ENCODE measurements at places on chromosomes 6 and 20.

DNA sequence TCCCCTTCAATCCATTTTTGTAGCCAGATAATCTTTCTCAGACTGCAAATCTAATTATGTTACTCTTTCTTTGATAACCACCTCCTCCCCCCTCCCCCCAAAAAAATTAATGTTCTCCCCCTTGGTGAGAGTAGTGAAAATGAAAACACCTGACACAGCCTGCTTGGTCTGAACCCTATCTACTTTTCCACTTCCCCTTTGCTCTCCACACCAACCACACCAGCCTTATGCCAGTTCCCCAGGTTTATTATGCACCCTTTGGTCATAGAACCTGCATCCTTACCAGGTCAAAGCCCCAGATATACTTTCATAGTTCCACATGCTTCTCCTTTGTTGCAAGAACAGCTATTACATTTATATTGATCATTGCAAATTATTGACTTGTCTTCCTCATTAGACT lies 19.4 kb downstream of the PFDN4 start:
- no peak for DNase-seq

DNA sequence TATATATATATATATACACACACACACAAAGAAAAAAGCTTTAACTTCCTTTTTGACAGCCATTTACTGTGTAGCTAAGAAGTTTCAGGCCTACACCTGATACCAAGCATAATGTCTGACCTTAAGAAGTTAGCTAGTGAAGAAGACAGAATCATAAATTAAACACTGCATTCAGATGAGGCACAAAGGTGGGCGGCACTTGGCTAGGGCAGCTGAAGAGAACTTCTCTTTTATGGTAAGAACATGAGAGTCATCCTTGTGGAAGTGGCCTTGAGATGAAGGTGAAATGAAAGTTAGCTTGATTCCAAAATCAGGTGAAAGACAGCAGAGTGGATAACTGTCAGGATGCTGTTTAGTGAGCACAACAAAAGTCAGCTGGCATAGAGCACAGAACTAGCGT lies 46.5 kb downstream of the HTR1B start:
- no peak for DNase-seq

- no peak for DNase-seq
Measured at GRCh38 chr6:137749696-137750211, 117.3 kb upstream of the TNFAIP3 start.

GRCh38 chr6:109693111-109693510 lies 2.0 kb downstream of the FIG4 start:
- no peak for DNase-seq

DNA sequence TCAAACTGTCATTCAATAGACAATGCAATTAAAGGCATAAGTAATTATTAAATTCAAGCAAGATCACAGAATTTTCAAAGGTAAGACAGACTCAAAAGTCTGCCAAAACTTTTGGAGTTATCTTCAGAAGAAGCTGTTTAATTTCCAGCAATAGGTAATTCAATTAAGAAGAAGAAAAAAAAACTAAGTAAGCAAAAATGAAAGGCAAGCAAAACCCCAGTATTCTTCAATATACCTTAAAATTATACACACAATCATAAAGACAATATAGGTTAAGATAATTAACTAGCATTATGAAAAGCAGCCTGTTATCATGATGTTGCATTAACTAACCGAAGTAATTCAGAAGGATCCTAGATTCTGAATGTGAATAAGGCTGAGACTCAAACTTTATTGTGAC lies 3.5 kb downstream of the LATS1 start:
- DNase-seq = no peak

GRCh38 chr6:168698923-168699322 lies 257.9 kb downstream of the SMOC2 start:
- no peak for DNase-seq

GRCh38 chr6:81465859-81466258 lies 286.6 kb downstream of the TENT5A start:
- DNase-seq = no peak

DNA sequence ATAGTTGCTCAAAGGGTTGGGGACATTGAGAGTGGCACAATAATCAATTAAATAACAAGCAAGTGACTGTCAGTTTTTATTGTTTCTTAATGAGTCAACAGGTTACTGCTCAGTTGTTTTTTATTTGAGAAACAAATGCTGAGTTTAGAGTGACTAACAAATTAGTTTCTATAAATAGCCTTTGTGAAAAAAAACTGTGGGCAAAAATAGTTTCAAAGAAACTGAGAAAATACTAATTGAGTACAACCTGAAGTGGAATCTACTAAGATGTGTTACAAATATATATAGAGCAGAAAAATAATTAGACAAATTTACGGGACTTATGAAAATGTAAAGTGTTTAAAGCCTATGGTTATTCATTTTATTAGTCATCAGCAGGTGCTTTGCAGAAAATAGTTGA lies 22.3 kb downstream of the BEND6 start:
- DNase-seq = no peak

DNA sequence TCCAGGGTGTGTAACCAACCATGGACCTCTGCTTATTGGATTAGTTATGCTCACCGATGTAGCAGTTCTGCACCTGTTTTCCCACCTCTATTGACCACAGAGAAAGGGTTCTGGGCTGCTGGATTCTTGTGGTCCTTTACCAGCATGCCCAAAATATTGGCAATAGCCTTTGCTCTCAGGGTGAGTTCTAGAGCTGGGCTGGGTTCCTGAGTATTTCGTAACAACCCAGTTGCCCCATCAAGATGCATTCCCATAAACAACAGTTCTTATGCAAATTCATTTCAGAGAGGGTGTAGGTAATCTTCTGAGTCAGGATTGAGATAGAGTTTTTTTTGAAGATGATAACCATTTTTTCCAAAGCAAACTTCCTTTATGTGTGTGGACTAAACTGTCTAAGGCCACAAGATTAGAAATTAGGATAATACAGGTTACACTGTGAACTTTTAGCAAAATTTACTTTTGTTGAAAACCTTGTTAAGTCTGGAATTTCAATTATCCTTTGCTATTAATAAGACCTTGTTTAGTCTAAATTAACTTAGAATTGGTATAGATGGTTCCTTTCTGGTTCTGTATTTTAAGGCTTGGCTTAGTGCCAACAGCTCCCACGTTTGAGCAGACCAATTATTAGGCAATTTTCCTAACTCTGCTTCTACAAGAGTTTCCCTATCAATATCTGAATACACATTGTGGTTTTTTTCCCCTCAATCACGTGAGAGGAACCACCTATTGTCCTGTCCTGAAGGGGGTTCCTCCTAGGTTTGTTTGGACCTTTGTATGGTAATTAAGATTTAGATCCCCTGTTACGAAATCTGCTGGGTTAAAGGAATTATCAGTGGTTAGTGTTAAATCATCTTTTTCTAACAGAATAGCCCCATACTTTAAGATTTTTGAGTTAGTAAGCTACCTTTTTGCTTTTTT lies 46.1 kb downstream of the TBX18 start:
- DNase-seq = no peak

DNA sequence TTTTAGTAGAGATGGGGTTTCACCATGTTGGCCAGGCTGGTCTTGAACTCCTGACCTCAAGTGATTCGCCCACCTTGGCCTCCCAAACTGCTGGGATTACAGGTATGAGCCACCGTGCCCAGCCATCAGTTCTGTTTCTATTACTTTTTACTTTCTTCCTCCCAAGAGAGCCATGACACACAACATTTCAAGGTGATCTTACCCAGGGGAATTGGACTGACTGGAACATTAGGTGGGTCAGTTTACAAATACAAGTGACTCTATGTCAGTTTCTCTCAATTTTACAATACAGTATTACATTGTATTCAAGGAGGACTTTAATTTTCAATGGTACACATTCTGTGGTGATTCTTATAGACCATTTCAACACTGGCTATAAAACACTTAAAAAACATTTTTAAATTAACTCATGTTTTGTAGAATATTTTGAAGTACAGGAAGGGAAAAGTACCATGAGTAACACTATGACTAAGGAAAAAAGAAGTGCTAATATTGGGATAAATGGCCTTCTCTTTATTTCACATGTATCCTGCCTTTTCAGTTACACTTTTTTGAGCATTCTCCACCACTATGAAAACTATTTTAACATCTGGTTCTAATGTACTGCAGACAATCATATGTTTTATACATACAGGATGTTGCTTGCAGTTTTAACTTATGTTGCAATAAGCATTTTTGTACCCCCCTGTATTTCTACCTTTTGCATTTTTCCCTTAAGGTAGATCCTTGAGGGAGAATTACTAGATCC lies 8.4 kb downstream of the TPBG start:
- no peak for DNase-seq

DNA sequence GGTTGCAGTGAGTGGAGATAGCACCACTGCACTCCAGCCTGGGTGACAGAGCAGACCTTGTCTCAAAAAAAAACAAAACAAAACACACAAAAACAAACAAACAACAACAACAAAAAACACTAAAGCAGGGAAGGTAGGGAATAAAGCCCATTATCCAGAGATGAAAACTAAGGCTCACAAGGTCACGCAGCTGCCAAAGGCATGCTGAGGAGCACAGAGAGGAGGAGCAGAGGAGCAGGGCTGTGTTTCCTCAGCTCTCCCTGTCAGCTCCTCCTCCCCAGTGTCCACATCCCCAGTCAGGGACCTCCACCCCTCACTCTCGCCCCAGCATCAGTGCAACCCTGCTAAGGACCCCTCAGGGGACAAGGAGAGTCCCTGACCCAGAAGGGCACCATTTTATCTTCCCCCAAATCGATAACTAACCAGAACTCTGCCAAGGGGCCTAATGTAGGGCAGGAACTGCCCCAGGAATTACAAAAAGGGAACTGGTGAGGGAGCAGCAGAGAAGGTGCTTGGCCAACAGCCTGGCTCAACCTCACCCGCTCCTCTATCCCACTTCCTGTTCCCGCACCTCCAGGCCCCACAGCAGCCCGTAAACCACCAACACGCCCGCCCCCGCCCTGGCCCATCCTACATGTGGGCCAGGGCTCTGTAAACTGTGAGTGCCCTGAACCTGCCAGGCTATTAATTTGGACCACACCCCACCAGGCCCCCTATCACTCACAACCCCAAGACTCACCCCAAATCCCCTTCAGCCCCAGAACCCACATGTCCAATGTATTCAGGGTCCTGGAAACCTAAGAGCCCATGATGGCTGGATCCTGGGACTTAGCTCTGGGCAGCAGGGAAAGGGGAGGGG lies 9.0 kb downstream of the TEAD3 start:
- no peak for DNase-seq

DNA sequence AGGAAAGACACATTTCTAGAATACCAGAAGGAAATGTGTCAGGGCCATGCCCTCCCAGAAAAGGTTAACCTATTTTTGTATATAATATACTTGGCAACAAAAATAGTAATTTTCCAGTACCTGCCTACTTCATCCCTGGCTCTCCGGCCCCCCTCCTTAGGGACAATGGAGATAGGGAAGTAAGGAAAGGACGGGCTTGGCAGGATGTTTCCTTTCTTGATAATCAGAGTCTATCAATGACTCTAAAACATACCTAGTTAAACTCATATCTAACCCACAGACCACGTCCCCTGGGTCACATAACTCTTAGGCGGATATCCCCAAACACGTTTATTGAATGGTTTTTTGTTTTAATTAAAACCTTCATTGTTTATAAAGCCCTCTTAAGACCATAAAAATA lies 11.8 kb downstream of the UQCC2 start:
- no peak for DNase-seq

- DNase-seq = no peak
Measured at GRCh38 chr6:30882759-30883684, 1.3 kb upstream of the DDR1 start.

GRCh38 chr6:142380626-142381025 lies 78.8 kb downstream of the ADGRG6 start:
- no peak for DNase-seq

DNA sequence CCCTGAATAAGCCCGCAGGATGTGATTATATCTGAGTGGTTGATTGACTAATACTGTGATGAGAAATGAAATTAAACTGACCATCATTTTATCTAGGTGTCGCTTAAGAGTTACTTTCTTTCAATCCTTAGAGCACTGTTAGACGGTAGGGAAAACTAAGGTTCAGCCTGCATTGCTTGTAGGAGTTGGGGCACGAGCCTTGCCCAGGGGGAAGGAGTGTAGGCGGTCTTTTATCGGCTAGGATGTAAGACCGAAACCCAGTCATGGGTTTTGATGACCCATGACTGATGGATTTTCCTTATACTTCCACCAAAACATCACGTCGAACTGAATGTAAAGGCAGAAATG lies 392 bp upstream of the TASP1 start:
- no peak for DNase-seq

- DNase-seq = no peak
Measured at GRCh38 chr20:16459019-16459700, 114.1 kb downstream of the KIF16B start.

- DNase-seq = no peak
Measured at GRCh38 chr6:130547723-130548122, 181.9 kb downstream of the TMEM200A start.

- no peak for DNase-seq
Measured at GRCh38 chr6:47254906-47255305, 54.8 kb downstream of the TNFRSF21 start.

DNA sequence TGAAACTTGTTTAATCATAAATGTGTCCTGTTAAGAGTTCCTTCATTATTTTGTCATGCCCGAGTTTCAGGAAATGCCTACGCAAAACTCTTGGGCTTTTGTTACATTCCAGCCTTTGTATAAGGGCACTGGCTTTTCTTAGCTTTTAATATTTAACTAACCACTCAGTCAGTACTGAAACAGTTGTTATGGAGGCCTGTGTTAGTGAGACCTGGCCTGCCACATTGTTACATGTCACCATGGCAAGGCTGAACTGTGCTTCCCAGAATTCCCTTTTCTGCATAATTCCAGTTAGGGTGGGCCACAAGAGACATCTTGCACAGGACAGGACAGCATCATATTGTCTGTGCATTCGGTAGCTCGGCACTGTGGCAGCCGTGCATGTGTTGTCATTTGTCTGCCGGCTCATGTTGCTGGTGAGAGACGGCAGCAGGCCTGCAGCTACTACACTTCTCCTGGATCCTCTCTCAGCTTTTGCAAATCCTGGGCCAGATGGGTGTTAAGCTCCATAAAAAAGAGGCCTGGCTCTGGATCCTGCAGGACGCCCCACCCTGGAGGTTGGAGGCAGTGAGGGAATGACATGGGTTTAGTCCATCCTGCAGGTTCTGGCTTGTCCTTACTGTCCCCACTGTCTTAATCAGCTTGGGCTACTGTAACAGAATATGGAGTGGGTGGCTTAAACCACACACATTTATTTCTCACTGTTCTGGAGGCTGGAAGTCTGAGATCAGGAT lies 128.8 kb upstream of the DTNBP1 start:
- DNase-seq = no peak

GRCh38 chr6:47105469-47106178 lies 63.5 kb upstream of the ADGRF1 start:
- DNase-seq = no peak

GRCh38 chr20:32333181-32333987 lies 24.7 kb upstream of the ASXL1 start:
- no peak for DNase-seq

GRCh38 chr6:97361286-97361685 lies 78.3 kb upstream of the MMS22L start:
- no peak for DNase-seq

DNA sequence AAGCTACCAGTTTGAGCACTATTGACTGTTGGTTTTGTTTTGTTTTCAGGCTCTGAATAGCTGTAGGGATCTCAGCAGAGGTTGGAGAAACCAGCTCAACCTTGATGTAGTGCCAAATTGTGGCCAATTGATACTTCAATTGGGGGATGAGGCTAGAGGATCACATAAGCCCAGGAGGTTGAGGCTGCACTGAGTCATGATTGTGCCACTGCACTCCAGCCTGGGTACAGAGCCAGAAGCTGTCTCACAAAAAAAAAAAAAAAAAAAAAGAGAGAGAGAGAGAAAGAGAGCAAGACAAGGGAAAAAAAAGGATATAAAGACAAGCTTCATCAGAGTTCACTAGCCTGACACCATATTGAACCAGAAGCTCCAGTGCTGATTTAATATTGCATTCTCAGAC lies 702.1 kb downstream of the FRK start:
- DNase-seq = no peak

Data from cortex of kidney (tissue), 1 donor.